ENCODE measurements at places on chromosomes 1 and 21.
A peak's percentile ranks its signal among the peaks of the same experiment; 100 is the strongest.

DNA sequence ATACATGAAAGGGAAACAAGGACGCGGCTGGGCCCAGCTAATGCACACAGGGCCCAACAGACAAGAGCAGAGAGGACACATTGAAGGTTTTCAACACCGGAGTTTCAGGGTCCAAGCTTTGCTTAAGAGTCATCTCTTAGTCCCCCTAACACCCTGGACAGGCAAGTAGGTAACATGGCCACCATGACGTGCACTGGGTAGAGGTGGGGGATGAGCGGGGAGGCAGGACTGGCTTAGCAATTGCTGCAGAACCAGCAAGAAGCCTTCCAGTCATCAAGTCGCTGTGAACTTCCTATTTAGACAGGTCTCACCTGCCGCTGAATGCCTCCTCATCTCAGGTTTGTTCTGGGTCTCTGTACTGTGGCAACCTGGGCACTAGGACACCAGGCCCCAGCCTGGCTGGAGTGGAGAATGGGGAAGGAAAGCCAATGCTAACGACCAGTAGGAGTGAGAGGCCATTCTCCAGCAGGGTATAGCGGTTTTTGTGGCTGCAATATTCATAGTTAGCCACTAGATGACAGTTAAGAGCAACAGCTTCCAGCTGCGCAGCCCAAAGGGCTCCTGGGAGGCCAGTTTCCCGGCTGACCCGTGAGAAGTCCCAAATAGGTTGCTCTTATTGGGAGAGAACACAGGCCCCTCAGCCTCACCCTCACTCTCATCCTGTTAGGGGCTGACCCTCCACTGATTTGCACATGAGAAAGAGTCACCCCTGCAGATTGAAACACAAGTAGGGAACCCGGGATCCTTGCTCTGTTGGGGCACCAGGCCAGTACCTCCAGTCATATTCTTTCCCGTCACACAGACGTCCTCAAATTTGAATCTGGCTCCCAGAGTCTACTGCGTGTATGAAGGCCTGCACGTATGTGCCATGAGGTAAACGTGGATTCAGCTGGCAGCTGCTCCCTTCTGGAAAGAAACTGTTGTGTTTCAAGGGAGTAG, 6.0 kb upstream of the PIGC start:
- DNase-seq, result peak; percentile 70

GRCh38 chr1:179036844-179037465, 11.3 kb downstream of the FAM20B start:
- DNase-seq, result no peak

- DNase-seq, result no peak
These were observed 15.6 kb downstream of the TAL1 start for GRCh38 chr1:47216278-47217059.

- DNase-seq, result no peak
These were observed 73.5 kb downstream of the LRIG2 start for GRCh38 chr1:113146242-113147072.

- peak; percentile 37 for DNase-seq
These were observed 90.9 kb downstream of the SLC30A10 start for GRCh38 chr1:219837274-219837993.

- DNase-seq, result no peak
These were observed 238.6 kb downstream of the FOXD2 start for GRCh38 chr1:47676311-47677054.

- no peak for DNase-seq
These were observed 90.9 kb upstream of the KCNK1 start for GRCh38 chr1:233523047-233523446.

GRCh38 chr1:147292012-147292411, 49.5 kb downstream of the CHD1L start:
- DNase-seq, result no peak

GRCh38 chr1:20298626-20299025, 8.0 kb downstream of the VWA5B1 start:
- DNase-seq, result no peak

DNA sequence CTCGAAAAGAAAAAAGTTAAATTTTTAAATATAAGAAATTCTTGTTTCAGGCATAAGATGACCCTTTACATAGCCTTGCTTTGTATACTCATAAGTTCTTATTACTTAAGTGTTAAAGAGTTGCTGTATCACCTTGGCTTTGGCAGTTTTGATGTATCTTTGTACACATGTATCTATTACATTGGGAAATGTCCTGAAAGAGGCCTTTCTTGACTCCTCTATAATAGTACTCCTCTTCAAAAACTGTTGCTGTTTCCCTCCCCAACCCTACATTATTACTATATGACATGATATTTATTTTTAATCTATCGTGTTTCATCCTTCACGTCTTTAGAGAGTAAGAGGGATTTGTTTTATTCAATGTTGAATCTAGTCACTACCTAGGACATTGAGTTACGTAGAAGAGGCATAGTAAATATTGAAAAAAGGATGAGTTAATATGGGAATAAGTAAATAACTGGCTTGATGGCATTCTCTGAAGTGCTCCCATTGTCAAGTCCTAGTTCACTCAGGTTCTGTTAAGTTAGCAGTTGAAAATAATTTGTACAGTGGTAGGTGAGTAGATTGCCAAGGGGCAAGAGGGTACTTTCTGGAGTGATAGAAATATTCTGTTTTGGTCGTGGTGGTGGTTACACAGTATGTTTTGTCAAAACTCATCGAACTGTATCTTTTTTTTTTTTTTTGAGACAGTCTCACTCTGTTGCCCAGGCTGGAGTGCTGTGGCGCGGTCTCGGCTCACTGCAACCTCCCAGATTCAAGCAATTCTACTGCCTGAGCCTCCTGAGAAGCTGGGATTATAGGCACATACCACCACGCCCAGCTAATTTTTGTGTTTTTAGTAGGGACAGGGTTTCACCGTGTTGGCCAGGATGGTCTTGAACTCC, 8.2 kb downstream of the THRAP3 start:
- DNase-seq, result no peak

- no peak for DNase-seq
These were observed 114.9 kb downstream of the SEC16B start for GRCh38 chr1:177854951-177855350.

GRCh38 chr1:232033285-232033684, 406.7 kb downstream of the DISC1 start:
- no peak for DNase-seq

- no peak for DNase-seq
These were observed 73.2 kb downstream of the GRIK3 start for GRCh38 chr1:36961062-36961615.

- DNase-seq, result no peak
These were observed 1.1 kb upstream of the LMO4 start for GRCh38 chr1:87327376-87328271.

DNA sequence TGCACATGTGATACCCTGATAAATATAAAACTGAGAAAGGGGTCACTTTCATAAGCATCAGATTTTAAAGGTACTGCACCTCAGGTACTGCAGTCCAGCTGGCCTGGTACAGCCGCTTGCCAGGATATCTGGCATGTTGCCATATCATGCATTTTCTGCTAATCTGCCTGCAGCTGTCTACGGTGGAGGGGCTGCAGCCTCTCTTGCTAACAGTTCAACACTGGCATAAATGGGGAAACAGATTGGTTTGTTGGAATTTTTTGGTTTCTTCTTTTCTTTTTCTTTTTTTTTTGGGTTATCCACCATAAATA, 71.5 kb downstream of the MIS18A start:
- no peak for DNase-seq

GRCh38 chr1:39204441-39205081, at the start of gene MACF1:
Gene MACF1 (plus strand): TSS chr1:39204695. CDS start chr1:39205023, 328 bp downstream.
- DNase-seq, result peak; percentile 82

DNA sequence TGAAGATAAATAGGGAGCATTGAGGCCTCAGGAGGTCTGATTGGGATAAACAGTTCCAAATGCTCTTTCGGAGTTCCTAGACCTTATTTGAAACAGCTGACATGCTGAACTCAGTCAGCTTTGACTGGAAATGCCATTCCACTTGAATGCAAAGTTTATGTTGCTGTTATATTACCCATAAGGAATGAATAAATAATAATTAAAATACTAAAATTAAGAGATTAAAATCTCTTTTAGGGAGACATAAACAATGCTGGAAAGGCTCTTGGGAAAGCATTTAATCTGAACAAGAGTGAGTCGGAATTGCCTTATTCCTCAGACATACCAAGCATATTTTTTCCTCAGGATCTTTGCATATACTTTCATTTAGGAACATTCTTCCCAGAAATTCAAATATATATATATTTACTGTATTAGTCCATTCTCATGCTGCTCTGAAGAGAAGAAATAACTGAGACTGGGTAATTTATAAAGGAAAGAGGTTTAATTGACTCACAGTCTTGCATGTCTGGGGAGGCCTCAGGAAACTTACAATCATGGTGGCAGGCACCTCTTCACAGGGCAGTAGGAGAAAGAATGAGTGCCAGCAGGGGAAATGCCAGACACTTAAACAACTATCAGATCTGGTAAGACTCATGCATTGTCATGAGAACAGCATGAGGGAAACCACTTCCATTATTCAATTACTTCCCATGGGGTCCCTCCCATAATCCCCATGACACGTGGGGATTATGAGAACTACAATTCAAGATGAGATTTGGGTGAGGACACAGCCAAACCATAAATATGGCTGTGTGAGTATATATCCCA, 318.2 kb upstream of the PLXNA2 start:
- DNase-seq, result no peak

Measured in A549 (cell line).